ENCODE measurements at places on chromosomes 6 and 20.

DNA sequence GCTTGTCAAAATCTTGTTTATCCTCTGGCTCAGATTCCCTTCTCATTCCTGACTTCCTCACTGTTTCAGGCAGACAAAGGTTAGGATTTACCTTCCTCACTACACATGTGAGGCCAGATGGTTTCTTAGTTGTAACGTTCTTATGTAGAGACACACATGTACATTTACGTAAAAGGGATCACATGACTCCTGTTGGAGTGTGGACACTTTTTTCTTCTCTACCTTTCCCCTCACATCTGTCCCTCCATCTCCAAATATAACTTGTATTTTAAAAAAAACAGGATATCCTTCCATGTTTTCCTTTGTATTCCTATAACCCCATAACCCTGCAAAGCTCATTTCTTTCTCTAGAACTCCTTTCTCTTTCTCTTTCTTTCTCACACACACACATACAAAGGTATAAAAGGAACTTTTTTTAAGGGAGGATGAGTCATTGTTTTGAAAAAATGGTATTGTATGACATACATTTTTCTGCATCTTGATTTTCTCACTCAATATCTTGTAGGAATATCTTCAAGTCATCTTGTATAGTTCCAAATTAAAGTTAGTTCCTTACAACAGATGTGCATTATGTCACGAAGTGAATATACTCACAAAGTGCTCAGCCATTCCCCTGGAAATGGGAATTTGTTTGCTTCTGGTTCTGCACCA lies 78.2 kb upstream of the SULF2 start:
- no peak for DNase-seq

GRCh38 chr6:73888050-73888449 lies 192.0 kb downstream of the CD109 start:
- no peak for DNase-seq

DNA sequence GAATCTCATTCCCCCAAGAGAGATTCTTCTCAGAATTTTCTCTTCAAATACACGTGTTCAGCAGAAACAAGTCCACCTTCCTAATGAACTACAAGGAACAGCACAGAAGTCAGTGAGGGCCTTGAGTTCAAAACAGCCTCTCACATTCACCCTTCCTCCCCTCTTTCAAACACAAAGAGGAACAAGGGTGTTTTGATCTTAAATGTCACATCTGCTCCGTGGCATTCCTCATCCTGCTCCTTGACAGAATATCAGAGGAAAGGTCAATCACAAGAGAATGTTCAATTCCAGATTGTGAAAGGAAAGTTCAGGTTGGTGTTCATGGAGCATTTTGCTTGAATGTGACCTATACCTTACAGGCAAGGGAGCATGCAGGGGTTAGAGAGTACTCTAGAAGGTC lies 35.6 kb upstream of the FAM210B start:
- DNase-seq = no peak

GRCh38 chr20:22834651-22835256 lies 200.4 kb upstream of the SSTR4 start:
- no peak for DNase-seq

DNA sequence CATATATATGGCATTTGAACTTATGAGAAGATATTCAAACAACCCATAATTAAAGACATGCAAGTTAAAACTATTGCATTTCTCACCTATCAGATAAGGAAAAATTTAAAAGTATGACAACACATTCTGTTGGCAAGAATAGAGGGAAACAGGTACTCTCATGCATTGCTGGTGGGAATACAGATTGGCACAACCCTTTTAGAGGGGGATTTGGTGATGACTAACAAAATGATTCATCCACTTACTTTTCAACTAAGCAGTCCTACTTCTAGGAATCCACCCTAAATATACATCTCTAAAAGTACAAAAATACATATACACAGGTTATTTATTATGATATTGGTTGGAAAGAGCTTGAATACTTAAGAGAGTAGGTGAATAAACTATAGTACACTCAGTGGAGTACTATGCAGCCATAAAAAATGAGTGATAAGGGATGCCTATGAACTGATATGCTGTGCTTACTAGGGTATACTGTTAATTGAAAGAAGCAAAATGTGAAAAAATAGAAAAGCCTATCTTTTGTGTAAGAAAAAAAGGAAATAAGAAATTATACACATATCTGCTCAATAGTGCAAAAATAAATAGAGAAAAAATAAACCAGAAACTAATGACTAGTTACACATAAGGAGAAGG lies 42.2 kb downstream of the ADAT2 start:
- DNase-seq = no peak

GRCh38 chr20:51022227-51022802 lies 592 bp downstream of the KCNG1 start:
- DNase-seq = no peak

GRCh38 chr6:81979329-81979728 lies 226.8 kb upstream of the TENT5A start:
- DNase-seq = no peak

GRCh38 chr6:146389740-146390139 lies 153.9 kb upstream of the RAB32 start:
- no peak for DNase-seq

GRCh38 chr20:45041464-45042337 lies 59.2 kb downstream of the KCNS1 start:
- no peak for DNase-seq

DNA sequence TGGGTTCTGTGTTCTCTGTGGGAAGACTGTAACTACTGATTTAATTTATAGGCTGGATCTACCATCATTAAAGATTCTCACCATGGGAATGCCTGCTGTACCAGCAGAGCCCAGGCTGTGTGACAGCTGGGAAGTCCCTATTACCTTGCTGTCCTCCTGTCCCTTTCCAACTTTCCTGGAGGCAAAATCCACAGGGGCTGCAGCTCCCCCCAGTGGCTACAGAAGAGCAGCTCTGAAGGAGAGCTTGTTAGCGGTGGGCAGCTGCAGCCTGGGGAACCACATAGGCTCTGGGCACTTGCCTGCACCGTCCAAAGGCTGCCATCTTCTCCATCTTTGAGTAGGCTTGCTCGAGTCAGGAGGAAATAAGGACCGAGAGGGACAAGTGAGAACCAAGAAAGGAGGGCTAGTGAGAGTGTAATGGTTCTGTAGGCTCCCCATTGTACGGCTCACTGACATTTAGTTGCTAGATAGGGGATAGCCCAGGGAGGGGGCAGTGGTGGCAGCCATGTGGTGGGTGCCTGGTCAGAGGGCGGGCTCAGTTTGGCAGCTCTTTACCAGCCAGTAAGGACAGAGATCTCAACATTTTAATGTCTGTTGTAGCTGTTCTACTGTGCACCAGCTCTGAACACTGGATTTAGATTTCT lies 155.1 kb upstream of the MLIP start:
- DNase-seq = no peak

All from activated naive CD4-positive, alpha-beta T cell treated with anti-CD3 and anti-CD28 coated beads, Interleukin-2, amount 50 U/mL, for 16 hours (primary cell).